Endodermal cell (in vitro differentiated cells): ENCODE measurements at places on chromosomes 6 and 20.

DNA sequence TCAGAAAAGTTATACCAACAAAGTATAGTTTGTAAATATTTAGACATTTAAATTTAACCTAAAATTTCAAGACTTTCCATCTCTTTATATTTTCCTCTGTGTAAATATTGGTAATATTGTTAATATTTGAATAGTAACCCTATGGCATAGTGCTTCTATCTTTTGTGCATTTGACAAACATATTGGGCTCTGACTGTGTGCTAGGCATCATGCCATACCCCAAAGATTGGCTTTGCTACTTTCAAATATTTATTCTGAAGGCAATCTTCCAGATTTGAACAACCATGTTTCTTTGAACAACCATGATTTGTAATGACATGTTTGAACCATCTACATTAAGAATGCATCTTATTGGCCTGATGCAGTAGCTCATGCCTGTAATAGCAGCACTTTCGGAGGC lies 15.5 kb upstream of the PRDM1 start:
- DNase-seq = no peak
- no peak overlapping the region for H3K4me3 ChIP-seq
- no peak overlapping the region for H3K27ac ChIP-seq
- no peaks in the 10 kb centered on the region for H3K4me1 ChIP-seq
- no peaks in the 10 kb centered on the region for H3K27me3 ChIP-seq

- no peak for DNase-seq
- H3K27me3 ChIP-seq = no peaks in the 10 kb centered on the region
- no peak overlapping the region for H3K27ac ChIP-seq
- H3K36me3 ChIP-seq = no peaks in the 10 kb centered on the region
These were observed 113.1 kb downstream of the C6orf58 start for GRCh38 chr6:127690092-127690491.

GRCh38 chr6:144347448-144347759 lies 62.3 kb downstream of the UTRN start:
- no peaks in the 10 kb centered on the region for H3K4me1 ChIP-seq
- H3K27me3 ChIP-seq = no peaks in the 10 kb centered on the region
- H3K4me3 ChIP-seq = no peak overlapping the region
- peaks cover 3% of the 10 kb centered on the region for H3K36me3 ChIP-seq
- DNase-seq = no peak

- H3K36me3 ChIP-seq = no peaks in the 10 kb centered on the region
- no peaks in the 10 kb centered on the region for H3K27me3 ChIP-seq
- DNase-seq = no peak
These were observed 23.3 kb downstream of the ADGRG6 start for GRCh38 chr6:142325111-142325510.

GRCh38 chr20:54435015-54435414 lies 40.4 kb upstream of the DOK5 start:
- H3K27ac ChIP-seq = no peak overlapping the region
- no peaks in the 10 kb centered on the region for H3K36me3 ChIP-seq
- no peaks in the 10 kb centered on the region for H3K4me1 ChIP-seq
- no peaks in the 10 kb centered on the region for H3K27me3 ChIP-seq

DNA sequence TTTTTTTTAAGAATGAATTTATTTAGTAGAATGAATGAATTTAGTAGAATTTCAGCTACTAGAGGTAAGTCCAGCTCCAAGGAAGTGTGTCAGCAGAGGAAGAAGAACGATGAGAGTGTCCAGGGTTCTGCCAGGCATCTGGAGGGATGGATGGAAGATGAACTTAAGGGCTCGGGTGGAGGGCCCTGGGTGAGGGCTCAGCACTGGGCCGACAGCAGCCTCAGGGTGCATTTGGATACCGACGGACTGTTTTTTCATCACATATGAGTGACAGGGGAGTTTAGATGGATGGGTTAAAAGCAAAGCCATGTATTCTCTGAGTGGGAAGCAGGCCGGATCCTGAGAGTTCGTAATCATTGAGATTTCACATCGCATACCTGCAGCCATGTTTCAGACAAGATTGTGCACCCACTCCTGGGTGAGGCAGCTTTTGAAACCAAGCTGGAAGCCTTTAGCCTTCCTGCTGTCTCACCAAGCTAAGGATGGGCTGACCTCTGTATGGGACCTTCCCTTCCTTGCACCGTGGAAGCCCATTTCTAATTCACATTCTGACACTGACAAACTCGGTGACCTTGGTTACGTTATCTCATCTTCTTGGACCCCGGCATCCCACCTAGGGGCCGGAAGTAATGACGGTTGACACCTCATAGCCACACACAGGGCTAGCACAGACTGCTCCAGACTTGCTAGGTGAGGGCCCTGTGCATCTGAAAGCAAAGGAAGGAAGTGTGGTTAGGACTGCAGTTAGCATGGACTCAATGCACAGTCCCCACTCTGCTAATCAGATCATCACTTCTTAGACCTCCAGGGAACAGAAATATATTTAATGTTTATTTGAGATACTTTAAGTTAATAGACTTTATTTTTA lies 228.5 kb downstream of the SLC24A3 start:
- H3K4me1 ChIP-seq = no peaks in the 10 kb centered on the region
- no peaks in the 10 kb centered on the region for H3K36me3 ChIP-seq
- H3K4me3 ChIP-seq = no peak overlapping the region
- no peak overlapping the region for H3K27ac ChIP-seq

DNA sequence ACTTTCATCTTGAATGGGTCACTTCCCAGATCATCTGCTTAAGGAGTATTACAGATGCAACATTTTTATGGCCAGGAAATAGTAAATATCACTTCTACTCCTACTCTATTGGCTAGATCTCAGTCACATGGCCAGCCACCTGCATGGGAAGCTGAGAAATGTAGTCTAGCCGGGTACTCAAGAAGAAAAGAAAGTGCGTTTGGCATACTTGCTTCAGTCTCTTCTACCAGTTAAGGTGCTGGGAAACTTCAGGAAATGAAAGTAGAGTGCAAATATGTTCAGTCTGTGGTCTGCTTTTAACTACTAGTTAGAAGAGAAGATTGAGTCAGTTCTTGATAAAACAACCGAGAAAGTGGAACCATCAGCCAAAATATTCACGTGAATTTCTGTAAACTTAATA lies 129.2 kb downstream of the PDSS2 start:
- H3K4me3 ChIP-seq = no peak overlapping the region
- no peak overlapping the region for H3K27ac ChIP-seq
- no peak for DNase-seq
- no peaks in the 10 kb centered on the region for H3K36me3 ChIP-seq
- no peaks in the 10 kb centered on the region for H3K27me3 ChIP-seq

DNA sequence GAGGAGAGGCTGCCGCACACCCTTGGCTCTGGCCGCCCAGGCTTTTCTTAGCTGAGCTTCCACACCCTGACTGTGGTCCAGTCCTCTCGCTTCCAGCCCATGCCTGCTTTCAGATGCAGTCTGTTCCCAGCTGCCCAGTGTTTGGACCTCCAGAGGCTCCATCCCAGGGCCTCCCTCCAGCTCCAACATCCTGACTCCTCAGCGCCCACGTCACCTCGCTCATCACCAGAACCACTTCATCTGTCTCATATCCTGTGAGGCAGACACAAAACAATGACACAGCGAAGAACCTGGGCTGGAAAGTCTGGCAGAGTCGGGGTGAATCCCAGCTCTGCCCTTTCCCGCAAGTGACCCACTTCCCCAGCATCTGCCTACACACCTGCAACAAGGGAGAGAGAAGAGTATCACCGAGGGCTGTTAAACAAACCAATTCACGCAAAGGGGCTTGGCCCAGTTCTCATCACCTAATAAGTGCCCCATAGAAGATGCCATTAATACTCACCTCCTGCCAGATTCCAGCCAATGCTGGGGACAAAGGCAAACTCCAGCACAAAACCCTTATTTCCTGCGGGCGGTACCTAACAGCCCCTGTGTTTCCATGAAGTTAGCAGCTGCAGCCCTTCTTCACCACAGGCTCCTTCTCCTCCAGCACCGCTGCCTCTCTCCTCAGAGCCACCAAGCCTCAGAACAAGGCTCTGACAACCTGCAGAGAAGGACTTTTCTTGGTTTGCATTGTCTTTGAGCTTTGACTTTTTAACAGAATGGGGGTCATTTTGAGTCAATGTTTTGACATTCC lies 133.4 kb upstream of the CDH4 start:
- no peaks in the 10 kb centered on the region for H3K36me3 ChIP-seq
- no peak overlapping the region for H3K4me3 ChIP-seq
- H3K4me1 ChIP-seq = no peaks in the 10 kb centered on the region
- no peak overlapping the region for H3K27ac ChIP-seq

- H3K36me3 ChIP-seq = no peaks in the 10 kb centered on the region
- no peak for DNase-seq
- no peak overlapping the region for H3K4me3 ChIP-seq
- H3K27me3 ChIP-seq = no peaks in the 10 kb centered on the region
- peaks cover 3% of the 10 kb centered on the region for H3K4me1 ChIP-seq
These were observed 94.7 kb upstream of the QKI start for GRCh38 chr6:163319609-163320366.

- H3K27ac ChIP-seq = no peak overlapping the region
- no peaks in the 10 kb centered on the region for H3K36me3 ChIP-seq
- H3K4me3 ChIP-seq = no peak overlapping the region
- no peaks in the 10 kb centered on the region for H3K27me3 ChIP-seq
- no peak for DNase-seq
These were observed 108.6 kb downstream of the VIP start for GRCh38 chr6:152859225-152859624.

DNA sequence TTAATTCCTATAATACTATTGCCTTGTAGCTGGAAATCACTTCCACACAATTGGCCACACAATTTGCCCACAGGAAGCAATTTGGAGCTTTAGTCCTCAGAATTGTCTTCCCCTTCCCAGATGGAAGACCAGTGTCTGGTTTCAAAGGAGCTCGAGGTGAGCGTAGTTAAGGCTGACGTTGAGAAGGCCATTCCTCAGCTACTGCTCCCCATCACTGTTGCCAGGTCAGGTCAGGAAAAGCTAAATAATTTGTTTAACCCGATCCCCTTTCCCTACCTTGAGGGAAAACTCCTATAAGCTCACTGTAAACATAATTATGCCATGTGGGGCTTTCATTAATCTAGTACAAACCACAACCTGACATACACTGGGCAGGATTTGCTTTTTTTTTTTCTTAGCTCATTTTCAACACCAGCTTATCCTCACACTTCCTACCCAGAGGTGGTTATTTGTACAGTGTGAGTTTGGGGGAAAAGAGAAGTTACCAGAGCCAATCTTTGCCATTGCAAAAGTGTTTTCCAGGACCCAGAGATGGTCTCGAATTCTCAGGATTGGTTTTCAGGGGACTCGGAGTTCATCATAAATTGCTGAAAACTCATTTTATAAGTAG lies 242.7 kb downstream of the CLIC5 start:
- DNase-seq = no peak
- H3K27ac ChIP-seq = no peak overlapping the region
- H3K4me3 ChIP-seq = no peak overlapping the region
- H3K4me1 ChIP-seq = no peaks in the 10 kb centered on the region
- no peaks in the 10 kb centered on the region for H3K27me3 ChIP-seq

DNA sequence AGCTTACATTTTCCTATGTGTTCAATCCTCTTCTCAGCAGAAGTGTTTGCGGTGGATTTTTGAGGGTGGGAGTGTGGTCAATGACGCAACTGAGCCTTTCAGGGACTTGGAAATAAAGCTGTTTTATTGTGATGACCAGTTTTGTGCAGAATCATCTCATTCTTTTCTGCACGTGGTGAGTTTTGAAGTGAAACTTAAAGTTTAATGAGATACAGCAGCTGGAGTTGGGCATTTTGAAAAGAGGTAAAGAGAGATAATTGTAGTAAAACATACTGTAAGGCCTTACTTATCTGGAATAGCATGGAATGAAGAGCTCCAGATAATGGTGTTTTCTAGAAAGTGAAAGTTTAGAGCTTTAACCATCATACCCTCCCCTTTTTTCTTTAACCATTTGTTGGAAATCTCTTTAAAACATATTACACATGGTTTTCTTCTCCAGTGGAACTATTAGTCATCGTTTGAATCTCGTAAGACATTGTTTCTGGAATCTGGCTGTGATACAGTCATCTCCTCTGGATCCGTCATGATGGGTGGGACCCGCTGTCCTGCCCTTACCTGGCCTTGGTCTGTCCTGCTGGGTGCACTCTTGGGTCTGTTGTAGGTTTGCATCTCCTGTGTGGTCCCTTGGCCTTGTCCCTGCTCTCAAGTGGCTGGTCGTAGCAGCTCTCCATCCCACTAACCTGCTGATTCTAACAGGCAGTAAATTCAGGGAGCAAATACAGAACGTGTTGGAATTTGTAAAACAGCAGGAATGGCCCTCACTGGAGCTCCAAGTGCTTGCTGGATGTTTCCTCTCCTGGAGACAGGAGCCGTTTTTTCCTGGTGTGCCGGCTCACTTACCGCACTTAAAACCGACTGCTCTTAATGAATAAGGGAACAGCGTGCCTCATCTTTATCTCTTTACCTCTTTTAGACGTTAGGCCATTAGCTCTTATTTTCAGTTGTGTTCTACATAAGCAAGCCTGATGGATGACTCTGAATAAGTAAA lies 29.8 kb downstream of the UST start:
- H3K4me1 ChIP-seq = no peaks in the 10 kb centered on the region
- no peak for DNase-seq
- no peaks in the 10 kb centered on the region for H3K27me3 ChIP-seq
- no peak overlapping the region for H3K27ac ChIP-seq
- no peaks in the 10 kb centered on the region for H3K36me3 ChIP-seq

- no peaks in the 10 kb centered on the region for H3K27me3 ChIP-seq
- no peaks in the 10 kb centered on the region for H3K4me1 ChIP-seq
- H3K36me3 ChIP-seq = no peaks in the 10 kb centered on the region
- no peak overlapping the region for H3K4me3 ChIP-seq
- no peak overlapping the region for H3K27ac ChIP-seq
These were observed 292.1 kb downstream of the QKI start for GRCh38 chr6:163706500-163707087.

- no peak overlapping the region for H3K27ac ChIP-seq
- no peaks in the 10 kb centered on the region for H3K36me3 ChIP-seq
- no peaks in the 10 kb centered on the region for H3K27me3 ChIP-seq
- no peak overlapping the region for H3K4me3 ChIP-seq
- no peak for DNase-seq
- no peaks in the 10 kb centered on the region for H3K4me1 ChIP-seq
These were observed 63.8 kb upstream of the TINAG start for GRCh38 chr6:54244430-54244829.

GRCh38 chr20:61840779-61841455 lies 224.8 kb downstream of the TAF4 start:
- no peak overlapping the region for H3K4me3 ChIP-seq
- no peaks in the 10 kb centered on the region for H3K36me3 ChIP-seq
- no peak for DNase-seq
- H3K27me3 ChIP-seq = no peaks in the 10 kb centered on the region
- no peaks in the 10 kb centered on the region for H3K4me1 ChIP-seq
- H3K27ac ChIP-seq = no peak overlapping the region

DNA sequence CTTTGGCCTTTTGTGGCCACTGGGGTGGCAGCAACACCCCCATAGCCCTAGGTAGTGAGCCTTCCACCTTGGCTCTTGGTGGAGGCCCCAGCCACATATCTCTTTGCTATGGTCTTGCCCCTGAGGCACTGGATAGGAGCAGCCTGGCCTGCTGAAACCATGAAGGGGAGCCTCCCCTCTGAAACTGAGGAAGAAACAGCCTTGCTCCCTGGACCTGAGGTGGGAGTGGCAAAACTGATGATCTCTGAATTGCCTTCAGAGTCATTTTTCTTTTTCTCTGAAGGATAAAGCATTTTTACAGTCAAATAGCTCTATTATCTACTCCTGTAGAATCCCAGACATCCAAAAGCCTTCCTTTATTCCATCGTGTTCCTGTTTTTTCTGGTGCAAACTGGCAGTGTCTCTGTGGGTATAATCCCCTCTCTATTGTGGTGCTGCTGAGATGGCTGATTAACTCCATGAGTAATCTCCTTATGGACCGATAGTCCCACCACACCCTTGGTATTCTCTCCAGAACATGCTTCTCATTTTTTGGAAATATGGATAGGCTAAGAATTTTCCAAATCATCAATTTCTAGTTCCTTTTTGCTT lies 22.0 kb upstream of the PRSS35 start:
- no peaks in the 10 kb centered on the region for H3K36me3 ChIP-seq
- DNase-seq = no peak
- H3K27ac ChIP-seq = no peak overlapping the region
- H3K4me3 ChIP-seq = no peak overlapping the region
- H3K4me1 ChIP-seq = peaks cover 3% of the 10 kb centered on the region
